Testis (tissue), 5 donors: ENCODE measurements at places on chromosomes 3 and 15. TPM values are rescaled to one million over a fixed set of nuclear protein-coding genes. Genes with fewer than 3 reads are reported as not detected.

- DNase-seq, result peak; percentile 64
Measured at GRCh38 chr3:129087138-129087702, 26.6 kb downstream of the GP9 start.

GRCh38 chr3:10609134-10609533, 103.7 kb upstream of the ATP2B2 start:
- no peak for DNase-seq

- DNase-seq, result no peak
Measured at GRCh38 chr3:11591002-11591355, 52.7 kb downstream of the VGLL4 start.

DNA sequence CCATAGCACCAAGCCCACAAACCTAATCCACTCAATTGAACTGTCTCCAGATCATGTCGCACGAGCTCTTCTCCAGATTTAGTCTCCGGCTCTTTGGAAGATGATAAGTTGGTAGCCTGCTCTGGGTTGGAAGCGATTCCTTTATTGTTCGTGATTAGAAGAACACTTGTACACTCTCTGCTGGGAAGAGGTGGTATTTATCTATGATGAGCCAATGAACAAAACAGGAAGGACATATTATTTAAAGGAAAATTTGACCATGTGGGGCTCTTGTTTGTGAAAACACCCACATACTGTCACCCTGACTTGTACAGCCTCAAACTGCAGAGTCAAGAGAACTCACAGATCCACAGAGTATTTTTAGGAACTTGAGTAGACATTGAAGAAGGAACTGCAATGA, 54.4 kb downstream of the MYZAP start:
- no peak for DNase-seq

DNA sequence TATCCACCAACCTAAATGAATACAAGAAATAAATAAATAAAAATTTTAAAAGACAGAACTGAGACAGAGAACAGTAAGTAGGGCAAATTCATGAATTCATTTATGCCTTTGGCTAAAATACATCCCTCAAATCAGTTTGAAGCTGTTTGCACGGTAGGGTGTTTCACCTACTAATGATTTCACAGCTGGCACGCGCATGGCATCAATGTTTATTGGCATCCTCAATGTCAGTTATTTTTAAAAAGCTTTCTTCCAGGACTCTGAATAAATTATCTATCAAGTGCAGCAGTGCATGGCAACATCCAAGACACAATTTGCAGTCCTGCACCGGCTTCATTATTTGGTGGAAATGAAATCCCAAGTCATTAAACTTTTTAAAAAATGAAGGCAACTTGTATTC, 985.2 kb upstream of the ROBO1 start:
- DNase-seq, result no peak

- DNase-seq, result no peak
Measured at GRCh38 chr3:155859859-155860258, 5.6 kb upstream of the SLC33A1 start.

DNA sequence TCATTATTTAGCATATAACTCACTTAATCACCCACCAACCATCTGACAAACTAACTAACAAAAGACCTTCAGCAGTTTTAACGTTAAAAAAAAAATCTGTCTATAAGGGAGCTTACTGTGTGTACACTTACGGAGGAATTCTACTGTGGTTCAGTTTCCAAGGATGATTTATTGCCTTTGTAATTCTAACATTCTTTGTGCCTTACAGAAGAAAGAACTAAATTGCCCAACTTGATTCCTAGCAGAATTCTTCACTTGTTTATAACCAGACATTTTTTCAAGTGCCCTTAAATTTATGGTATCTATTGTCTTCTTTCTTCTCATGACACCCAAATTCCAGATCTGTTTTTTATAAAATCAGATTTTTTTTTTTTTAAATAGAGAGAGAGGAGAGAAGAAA, 119.7 kb upstream of the IGSF10 start:
- no peak for DNase-seq

DNA sequence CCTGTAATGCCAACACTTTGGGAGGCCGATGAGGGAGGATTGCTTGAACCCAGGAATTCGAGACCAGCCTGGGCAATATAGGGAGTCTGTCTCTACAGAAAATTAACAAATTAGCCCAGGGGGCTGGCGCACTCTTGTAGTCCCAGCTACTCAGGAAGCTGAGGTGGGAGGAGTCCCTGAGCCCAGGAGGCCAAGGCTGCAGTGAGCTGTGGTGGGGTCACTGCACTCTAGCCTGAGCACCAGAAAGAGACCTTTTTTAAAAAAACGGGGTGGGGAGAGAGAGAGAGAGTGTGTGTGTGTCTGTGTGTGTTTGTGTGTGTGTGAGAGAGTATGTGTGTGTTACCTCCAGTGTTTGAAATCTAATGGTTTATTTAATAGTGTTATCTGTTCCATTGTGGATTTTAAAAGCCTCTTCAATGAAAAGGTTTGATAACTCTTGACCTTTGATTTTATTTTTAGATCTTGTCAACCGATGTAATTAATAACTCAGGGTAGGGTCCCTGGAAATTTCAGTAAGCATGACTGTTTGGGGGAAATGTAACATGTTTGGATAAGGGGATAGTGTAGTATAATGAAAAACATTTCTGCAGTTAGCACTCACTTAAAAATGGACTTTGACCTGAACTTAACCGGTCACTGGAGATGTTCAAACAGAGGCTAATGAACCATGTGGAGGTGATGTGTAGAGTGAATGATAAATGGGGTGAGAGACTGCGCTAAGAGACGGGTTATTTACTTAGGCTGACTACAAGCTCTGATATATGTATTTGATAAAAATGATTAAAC, 29.7 kb downstream of the LRCH3 start:
- DNase-seq, result no peak

- DNase-seq, result no peak
Measured at GRCh38 chr3:49351521-49352011, 6.6 kb downstream of the GPX1 start.

UCN2 gene
- polyA plus RNA-seq, result 0.86 TPM

REC114 gene
- 102 TPM for polyA plus RNA-seq

CFAP100 gene
- 74.2 TPM for polyA plus RNA-seq

CGGBP1 gene
- 66.4 TPM for polyA plus RNA-seq
